ENCODE measurements at places on chromosomes 7 and 10. TPM values are rescaled to one million over a fixed set of nuclear protein-coding genes. Genes with fewer than 3 reads are reported as not detected.

DNA sequence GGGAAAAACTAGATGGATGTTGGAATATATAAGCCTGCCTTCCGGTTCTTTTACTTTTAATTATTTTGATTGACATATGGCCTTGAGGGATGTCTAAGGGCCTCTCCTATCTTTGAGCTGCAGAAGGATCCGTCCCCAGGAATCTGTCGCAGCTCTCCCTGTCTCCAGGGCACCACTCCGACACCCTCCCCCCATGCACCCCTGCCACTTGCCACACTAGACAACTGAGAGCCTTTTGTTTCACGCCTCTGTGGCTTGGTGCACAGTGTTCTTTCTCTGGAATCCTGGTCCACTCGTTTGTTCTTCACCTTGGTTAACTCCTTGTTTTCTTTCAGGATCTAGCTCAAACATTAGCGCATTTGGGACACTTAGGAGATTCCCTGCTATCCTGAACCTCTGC, 124.1 kb upstream of the EFCAB10 start:
- H3K27ac ChIP-seq, result no peak overlapping the region
- no peaks in the 10 kb centered on the region for H3K36me3 ChIP-seq
- no peaks in the 10 kb centered on the region for H3K27me3 ChIP-seq
- no peak for DNase-seq

GRCh38 chr10:130751851-130752250, 559.7 kb downstream of the TCERG1L start:
- H3K36me3 ChIP-seq, result no peaks in the 10 kb centered on the region
- DNase-seq, result peak; percentile 1
- no peak overlapping the region for H3K27ac ChIP-seq
- H3K27me3 ChIP-seq, result no peaks in the 10 kb centered on the region
- H3K4me1 ChIP-seq, result no peaks in the 10 kb centered on the region
- no peak overlapping the region for H3K4me3 ChIP-seq

DNA sequence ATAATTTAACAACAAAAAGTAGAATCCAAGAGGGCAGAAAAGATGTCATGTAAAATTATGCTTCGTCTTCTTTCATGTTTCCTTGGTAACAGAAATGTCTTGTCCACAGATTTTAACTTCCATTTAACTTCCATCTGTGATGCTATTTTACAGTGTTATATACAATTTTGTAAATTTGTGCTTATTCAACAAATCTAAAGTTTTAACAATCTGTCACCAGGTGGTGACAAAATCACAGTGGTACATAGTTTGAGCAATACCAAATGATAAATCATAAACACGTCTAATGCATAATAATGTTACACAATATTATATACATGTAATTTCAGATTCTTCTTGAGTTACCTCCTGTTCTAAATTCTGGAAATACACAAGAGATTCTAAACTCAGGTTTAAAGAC, 784.4 kb upstream of the CELF2 start:
- no peaks in the 10 kb centered on the region for H3K36me3 ChIP-seq
- no peak overlapping the region for H3K27ac ChIP-seq
- no peaks in the 10 kb centered on the region for H3K4me1 ChIP-seq
- no peak for DNase-seq
- H3K4me3 ChIP-seq, result no peak overlapping the region

PTF1A gene
- not detected for total RNA-seq

DNA sequence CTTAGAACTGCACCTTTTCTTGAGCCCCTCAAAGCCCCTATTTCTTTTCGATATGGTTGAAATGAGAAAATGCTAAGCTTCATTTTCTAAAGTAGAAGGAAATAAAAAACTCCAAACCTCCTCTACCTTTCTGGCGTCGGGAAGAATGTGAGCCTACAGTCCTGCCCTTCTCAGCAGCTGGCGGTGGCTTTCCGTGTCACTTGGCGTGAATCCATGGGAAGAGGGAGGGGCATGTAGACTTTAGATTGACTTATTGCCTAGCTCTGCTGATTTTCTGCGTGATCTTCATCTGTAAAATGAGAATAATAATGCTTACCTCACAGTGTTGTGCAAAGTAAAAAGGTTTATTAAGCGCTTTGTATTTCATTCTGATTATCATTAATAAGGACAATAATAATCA, 35.0 kb downstream of the PRR15 start:
- no peaks in the 10 kb centered on the region for H3K4me1 ChIP-seq
- no peaks in the 10 kb centered on the region for H3K27me3 ChIP-seq
- H3K4me3 ChIP-seq, result no peak overlapping the region
- DNase-seq, result no peak
- no peaks in the 10 kb centered on the region for H3K36me3 ChIP-seq
- no peak overlapping the region for H3K27ac ChIP-seq

DNA sequence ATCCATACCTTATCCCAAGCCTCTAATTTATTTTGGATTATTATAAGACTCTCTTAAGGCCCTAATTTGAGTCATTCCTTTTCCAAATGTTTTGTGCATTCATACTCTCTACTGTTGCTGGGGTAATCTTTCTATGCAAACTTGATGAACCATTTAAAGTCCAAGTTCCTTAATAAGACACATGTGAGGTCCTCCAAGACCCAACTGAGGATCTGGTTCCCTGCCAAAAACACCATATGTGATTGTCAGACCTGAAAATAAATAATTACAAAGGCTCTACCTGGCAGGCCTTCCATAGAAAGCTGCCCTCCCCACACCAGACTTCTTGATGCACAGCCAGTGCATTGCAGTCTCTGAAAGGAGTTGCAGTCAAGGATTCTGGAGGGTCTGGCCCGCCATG, 257.9 kb upstream of the AKR1E2 start:
- H3K27ac ChIP-seq, result no peak overlapping the region
- H3K4me1 ChIP-seq, result no peaks in the 10 kb centered on the region
- DNase-seq, result no peak
- H3K27me3 ChIP-seq, result no peaks in the 10 kb centered on the region

DNA sequence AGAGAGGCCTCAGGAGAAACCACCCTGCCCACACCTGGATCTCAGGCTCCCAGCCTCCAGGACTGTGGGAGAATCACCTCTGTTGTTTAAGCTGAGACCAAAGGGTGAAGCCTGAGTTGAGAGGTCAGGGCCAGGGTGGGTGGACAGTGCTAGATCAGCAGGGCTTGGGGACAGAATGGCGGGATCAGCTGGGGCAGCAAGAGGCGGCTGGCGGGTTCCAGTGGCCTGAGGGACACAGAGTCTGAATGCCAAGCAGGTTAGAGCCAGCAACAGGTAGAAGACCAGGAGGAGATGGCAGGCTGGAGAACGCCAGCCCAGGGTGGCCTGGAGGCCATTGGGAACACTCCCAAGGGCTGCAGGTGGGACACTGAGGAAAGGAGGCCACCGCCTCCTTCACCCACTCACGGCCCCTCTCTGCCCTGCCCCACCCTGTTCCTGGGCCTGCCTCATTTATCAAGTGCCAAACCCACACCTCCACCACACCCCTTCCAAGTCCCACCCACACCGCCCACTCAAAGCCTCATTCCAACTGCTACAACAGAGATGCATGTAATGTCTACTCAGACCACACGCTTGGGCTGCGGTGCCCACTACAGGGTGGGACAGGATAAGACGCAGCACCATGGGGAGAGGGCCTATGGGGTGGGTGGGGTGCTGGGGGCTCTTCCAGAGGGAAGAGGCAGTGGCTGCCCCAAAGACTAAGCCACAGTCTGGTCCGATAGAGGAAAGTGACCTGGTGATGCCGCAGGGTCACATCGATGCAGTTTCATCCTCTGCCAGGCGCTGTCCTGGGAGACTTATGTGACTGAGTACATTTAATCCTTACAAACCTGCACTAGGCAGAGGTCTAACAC, 173.9 kb downstream of the TNS3 start:
- H3K4me3 ChIP-seq, result no peak overlapping the region
- H3K4me1 ChIP-seq, result peaks cover 17% of the 10 kb centered on the region
- no peaks in the 10 kb centered on the region for H3K36me3 ChIP-seq

All from uterus (tissue), 4 donors.